Natural killer cell (primary cell): ENCODE measurements at places on chromosomes 1 and 21. TPM values are rescaled to one million over a fixed set of nuclear protein-coding genes. Genes with fewer than 3 reads are reported as not detected.

The OR2T2 gene
- not detected for total RNA-seq

The MPC2 gene
- total RNA-seq, result 47.4 TPM

The SPRTN gene
- 36.6 TPM for total RNA-seq

The GUCA2A gene
- not detected for total RNA-seq

The PIGR gene
- 0.38 TPM for total RNA-seq

The OR2T33 gene
- total RNA-seq, result not detected

The NKAIN1 gene
- not detected for total RNA-seq
